Activated CD4-positive, alpha-beta T cell treated with anti-CD3 and anti-CD28 coated beads, Interleukin-2, amount 10 ng/mL, durations not matched to agents 24 days and 14 days (primary cell): ENCODE measurements at places on chromosomes 3 and 15. TPM values are rescaled to one million over a fixed set of nuclear protein-coding genes. Genes with fewer than 3 reads are reported as not detected.

DNA sequence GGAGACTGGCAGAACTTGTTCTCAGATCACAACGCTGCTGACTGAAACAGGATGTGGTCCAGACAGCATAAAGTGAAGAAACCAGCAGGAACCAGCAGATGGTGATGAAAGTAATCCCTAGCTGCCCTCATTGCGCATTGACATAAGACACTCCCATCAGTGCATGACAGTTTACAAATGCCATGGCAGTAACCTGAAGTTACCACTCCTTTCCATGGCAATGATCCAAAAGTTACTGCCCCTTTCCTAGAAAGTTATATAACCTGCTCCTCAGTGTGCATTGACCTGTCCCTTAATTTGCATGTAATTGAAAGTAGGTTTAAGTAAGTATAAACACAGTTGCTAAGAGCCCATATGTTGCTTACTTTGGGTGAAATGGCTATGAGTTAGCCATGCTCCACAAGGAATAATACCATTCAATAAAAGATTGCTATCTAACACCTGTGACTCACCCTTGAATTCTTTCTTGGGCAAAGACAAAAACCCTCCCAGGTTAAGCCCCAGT, 149.1 kb upstream of the CD96 start:
- peaks cover 8% of the 10 kb centered on the region for H3K4me1 ChIP-seq
- H3K4me3 ChIP-seq, result peak overlapping the region; percentile 11
- no peaks in the 10 kb centered on the region for H3K36me3 ChIP-seq
- DNase-seq, result peak; percentile 81

THRB gene
- not detected in 2 replicates for total RNA-seq

LYSMD2 gene
- 15.4 and 15.5 TPM in 2 replicates for total RNA-seq

AMIGO3 gene
- total RNA-seq, result 0.21 TPM in 1 of 2 replicates, not detected in the other

DNA sequence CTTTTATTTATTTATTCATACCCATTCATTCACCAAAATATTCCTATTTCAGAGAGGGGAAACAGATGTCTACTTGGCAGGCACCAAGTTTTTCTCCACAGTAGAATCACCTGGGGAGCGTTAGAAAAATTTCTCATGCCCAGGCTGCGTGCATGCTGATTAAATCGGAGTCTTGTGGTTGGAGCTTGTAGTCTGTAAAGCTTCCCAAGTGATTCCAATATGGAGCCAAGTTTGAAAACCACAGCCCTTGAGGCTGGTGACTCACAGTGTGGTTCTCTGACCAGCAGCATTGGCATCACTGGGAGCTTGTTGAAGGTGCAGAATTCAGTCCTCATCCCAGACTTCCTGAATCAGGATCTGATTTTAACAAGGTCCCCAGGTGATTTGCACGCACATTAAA, 49.7 kb downstream of the PDHB start:
- peaks cover 26% of the 10 kb centered on the region for H3K36me3 ChIP-seq
- no peak overlapping the region for H3K27ac ChIP-seq
- H3K27me3 ChIP-seq, result no peaks in the 10 kb centered on the region
- DNase-seq, result no peak
- peaks cover 23% of the 10 kb centered on the region for H3K4me1 ChIP-seq

GRCh38 chr3:113741620-113742019, 4.4 kb downstream of the NAA50 start:
- H3K27me3 ChIP-seq, result no peaks in the 10 kb centered on the region
- no peak for DNase-seq
- no peak overlapping the region for H3K27ac ChIP-seq

DNA sequence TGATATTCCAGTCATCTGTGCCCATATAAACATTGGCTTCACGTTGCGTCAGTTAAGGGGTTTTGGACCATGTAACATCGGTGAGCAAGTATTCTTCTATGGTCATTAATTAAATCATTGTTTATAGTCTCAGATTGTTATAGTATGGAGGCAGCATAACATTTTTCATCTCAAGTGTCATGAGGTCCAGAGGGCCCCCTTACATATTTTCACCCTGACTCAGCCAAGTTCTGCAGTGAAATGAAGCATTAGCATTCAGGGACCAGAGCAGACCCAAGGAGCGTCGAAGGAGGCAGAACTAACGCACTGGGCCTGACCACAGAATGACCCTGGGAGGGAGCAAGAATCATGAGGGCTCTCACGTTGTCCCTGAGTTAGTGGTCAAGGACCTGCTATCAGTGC, 171.5 kb downstream of the LRTM1 start:
- H3K27me3 ChIP-seq, result no peaks in the 10 kb centered on the region
- no peak for DNase-seq
- H3K36me3 ChIP-seq, result no peaks in the 10 kb centered on the region
- H3K4me3 ChIP-seq, result no peak overlapping the region
- H3K4me1 ChIP-seq, result no peaks in the 10 kb centered on the region
- H3K27ac ChIP-seq, result no peak overlapping the region

- no peak overlapping the region for H3K4me3 ChIP-seq
- H3K27ac ChIP-seq, result no peak overlapping the region
- no peaks in the 10 kb centered on the region for H3K36me3 ChIP-seq
Measured at GRCh38 chr3:64306745-64307144, 81.5 kb upstream of the PRICKLE2 start.

SERINC4 gene
- total RNA-seq, result 0.28 and 0.33 TPM in 2 replicates

POPDC2 gene
- 0.63 and 0.66 TPM in 2 replicates for total RNA-seq

DNA sequence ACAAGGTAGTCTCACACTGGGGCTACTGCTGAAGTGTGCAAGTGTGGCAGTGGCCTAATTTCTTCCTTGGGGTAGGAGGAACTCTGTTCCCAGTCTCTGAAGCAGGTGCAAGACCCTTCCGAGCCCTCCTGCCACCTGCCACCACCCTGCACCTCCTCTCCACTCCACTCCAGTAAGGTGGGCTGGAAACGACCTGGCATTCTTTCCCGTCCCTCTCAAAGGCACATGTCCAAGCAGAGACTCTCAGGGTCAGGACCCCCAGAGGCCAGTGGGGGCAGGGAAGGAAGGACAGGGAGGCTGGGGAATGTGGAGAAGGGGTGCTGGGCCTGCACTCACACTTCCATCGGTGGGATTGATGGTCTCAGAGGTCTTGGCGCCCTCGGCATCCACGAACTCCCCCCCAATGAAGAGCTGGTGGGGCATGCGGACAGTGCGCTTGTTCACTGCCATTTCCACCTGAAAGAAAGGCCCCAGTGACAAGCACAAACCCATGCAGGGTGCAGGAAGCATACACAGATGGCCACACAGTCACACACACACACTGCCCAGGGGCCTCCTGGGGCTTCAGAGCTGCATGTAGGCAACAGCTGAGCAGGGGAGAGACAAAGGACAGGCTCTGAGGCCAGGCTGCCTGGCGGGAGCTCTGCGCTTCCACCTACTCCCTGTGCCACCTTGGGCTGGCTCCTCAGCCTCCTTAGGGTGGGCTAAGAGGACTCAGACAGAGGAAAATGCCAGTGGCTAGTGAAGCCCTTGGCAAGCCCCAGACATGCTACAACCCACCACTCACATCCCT, 43.8 kb downstream of the ALDH1L1 start:
- H3K27me3 ChIP-seq, result peaks cover 20% of the 10 kb centered on the region
- H3K4me1 ChIP-seq, result no peaks in the 10 kb centered on the region
- H3K4me3 ChIP-seq, result no peak overlapping the region
- H3K27ac ChIP-seq, result no peak overlapping the region
- H3K36me3 ChIP-seq, result no peaks in the 10 kb centered on the region

C3orf85 gene
- total RNA-seq, result not detected in 2 replicates

DNA sequence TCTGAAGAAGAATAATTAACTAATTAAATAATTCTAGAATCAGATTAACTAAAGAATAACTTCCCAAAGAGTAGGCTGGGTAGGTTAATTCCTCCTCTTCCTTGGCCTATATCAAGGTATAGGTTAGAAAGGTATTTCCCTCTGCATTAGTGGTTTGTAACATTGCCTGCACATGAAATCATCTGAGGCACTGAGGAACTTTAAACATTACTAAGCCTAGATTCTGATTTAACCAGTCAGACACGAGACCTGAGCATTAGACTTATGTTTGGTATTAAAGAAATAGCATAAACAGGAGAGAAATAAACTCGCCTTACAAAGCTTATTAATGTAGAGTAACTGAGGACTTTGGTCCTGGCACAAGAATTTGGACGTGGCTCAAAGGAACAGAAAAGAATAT, 84.2 kb downstream of the FGF7 start:
- H3K36me3 ChIP-seq, result no peaks in the 10 kb centered on the region
- DNase-seq, result no peak
- H3K4me3 ChIP-seq, result no peak overlapping the region

DNA sequence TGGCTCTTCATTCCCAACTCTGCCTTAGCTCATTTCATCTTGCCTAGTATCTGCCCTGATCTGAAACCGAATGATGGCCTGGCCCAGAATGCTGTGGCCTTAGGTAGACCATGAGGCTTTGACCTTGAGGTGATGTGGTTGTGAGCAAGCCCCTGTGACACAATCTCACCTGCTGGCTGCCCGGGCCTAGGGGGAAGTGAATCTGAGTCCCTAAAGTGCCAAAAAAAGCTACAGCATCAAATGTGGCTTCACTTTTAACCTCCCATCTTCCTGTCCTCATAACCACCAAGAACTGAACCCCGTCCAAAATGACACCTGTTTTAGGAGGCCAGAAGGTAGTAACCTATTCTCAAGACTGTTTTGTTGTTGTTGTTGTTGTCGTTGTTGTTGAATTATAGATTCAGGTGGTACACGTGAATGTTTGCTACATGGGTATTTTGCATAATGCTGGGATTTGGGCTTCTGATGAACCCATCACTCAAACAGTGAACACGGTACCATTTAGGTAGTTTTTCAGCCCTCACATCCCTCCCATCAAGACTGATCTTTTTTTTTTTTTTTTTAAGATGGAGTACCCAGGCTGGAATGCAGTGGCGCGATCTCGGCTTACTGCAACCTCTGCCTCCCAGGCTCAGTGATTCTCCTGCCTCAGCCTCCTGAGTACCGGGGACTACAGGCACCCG, 54.6 kb downstream of the MCCC1 start:
- peaks cover 37% of the 10 kb centered on the region for H3K36me3 ChIP-seq
- H3K4me3 ChIP-seq, result no peak overlapping the region
- H3K4me1 ChIP-seq, result peaks cover 13% of the 10 kb centered on the region
- no peaks in the 10 kb centered on the region for H3K27me3 ChIP-seq
- H3K27ac ChIP-seq, result no peak overlapping the region

DNA sequence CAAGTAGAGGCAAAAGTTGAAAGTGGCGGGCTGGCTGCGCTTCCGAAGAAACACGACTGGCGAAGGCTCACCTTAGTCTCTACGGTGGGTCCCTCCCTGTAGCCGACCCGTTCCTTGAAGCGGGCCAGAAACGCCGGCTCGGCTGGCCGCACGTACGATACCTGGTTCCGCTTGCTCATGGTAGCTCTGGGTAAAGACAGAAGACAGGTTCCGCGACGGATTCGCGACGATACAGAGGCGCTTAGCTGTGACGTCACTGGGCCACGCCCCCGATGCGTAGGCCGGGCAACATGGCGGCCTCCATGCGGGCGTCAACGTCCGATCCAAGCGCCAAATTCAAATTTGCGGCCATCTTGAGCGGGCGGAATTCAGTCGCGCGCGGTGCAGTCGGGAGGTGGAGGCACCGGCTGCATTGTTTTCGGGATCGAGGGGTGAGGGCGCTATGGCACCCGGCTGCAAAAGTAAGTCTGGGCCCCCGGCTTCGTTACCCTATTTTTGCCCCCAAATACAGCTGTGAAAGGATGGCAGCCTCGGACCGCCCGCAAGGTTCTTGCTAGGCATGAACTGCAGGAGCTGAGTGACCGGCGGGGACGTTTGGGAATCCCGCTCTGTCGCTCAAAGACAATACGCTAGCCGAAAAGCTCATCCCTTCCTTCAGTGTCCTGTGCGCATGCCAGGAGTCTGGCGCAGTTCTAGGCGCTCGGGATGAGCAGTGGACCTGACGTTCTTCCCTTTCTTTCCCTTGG, at the start of the genes KIAA1143 and KIF15:
Gene KIAA1143, minus strand, starts transcription at position 196 of the 746 bp plus-strand sequence. Its CDS starts 17 bp downstream, at position 179.
Gene KIF15, plus strand, starts transcription at position 371 of the 746 bp plus-strand sequence. Its CDS starts 72 bp downstream, at position 443.
- DNase-seq, result peak; percentile 99
- no peaks in the 10 kb centered on the region for H3K27me3 ChIP-seq
- peaks cover 34% of the 10 kb centered on the region for H3K4me1 ChIP-seq
- H3K27ac ChIP-seq, result peak within 1 kb of the TSS; percentile 85
- H3K36me3 ChIP-seq, result peaks cover 72% of the 10 kb centered on the region
